Muscle of arm (tissue), 14 donors: ENCODE measurements at places on chromosomes 6 and 20. TPM values are rescaled to one million over a fixed set of nuclear protein-coding genes. Genes with fewer than 3 reads are reported as not detected.
A peak's percentile ranks its signal among the peaks of the same experiment; 100 is the strongest.

- no peak for DNase-seq
Observed at GRCh38 chr6:119446609-119447008, 97.0 kb upstream of the MAN1A1 start.

DNA sequence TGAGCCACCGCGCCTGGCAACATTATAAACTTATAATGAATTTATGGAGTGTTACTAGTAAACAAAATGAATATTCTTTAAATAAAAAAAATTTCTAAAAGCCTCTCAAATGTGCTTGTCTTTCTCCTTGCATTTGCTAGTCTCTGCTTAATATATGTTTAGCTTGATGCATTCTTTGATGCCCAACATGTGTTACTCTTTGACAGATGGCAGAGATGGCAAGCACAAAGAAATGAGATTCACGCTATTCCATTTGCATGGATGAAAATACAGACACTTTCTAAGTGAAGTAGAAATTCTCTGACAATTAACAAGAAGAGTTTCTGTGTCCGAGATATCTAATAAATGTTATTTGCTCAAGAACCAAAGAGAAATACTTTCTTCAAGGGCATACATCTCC lies 30.1 kb downstream of the DCDC2 start:
- no peak for DNase-seq

The SIRPB1 gene
- 1.1 TPM for polyA plus RNA-seq

- DNase-seq: no peak
Observed at GRCh38 chr6:44171899-44172546, 13.4 kb downstream of the CAPN11 start.

- DNase-seq: no peak
Observed at GRCh38 chr6:31940256-31940664, 5.6 kb upstream of the CFB start.

GRCh38 chr6:6749702-6750491 lies 161.4 kb downstream of the LY86 start:
- DNase-seq: no peak

- DNase-seq: no peak
Observed at GRCh38 chr6:31214516-31214915, 44.0 kb upstream of the POU5F1 start.

DNA sequence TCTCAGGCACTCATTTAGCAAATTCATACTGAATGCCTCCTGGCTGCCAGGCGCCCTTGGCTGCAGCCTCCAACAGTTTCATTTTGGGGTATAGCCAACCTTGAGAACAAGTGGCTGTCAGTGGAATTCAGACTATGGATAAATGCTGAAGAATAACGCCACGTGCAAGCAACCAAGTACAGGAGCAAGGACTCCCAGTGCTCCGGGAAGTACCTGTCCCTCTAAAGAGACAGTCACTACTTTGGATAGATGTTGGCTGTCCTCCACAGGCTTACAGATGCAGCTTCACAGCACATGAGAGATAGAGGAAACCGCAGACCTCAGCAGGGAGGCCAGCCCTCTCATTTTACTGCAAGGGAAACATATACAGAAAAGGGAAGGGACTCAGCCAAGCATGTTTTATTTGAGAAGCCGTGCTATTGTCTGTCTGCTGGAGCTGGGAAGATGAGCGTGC lies 658.2 kb downstream of the PTPRT start:
- peak; percentile 17 for DNase-seq

DNA sequence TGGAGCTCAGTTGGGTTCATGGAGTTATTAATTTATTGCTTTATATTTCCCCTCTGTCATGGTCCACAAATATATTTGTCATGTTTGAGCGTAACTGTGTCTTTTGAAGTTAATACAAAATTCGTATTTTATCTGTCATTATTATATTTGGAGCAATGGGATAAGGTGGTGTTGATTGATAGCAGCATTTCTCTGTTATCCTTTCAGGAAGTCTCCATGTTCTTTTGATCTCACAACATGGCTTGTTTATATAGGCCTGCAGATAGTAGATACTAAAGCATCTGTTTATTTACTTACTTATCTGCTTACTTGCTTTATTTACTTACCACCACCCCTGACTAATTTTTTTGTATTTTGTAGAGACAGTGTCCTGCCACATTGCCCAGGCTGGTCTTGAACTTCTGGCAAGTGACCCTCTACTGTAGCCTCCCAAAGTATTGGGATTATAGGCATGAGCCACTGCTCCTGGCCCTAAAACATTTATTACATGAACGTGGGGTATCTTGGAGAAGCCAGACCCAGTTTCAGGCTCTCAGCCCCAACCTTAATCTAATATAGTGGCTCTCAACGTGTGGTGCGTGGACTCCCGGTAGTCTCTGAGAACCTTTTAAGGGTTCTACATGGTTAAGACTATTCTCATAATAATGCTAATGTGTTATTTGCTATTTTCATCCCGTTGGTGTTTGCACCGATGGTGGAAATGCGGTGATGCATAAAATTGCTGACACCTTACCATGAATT lies 104.2 kb downstream of the NCOA3 start:
- no peak for DNase-seq

DNA sequence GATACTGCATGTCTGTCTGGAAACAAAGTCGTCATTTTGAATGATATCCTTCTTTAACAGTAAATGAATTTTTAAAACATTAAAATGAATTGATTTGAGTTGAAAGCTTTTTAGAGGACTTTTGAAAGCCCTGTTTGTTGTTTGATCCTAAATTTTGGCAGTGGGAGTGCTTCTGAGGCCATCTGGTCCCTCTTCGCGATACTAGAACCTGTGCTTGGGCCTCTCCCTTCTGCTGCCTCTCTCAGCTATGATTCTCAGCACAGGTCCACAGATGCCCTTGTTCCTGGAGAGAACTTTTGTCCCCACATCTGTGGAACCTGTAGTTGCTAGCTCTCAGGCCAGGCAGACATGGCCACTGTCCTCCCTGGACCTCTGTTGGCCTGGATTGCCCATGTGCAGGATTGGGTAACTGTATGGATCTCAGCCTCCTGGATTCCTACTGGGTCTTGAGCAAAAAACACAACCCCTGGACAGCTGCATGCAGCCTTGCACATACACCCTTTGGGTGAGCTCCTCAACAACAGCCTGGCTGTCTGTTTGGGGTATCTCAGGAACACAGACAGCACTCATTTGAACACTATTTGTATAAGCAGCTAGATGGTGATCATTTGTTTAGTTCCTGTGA lies 21.9 kb downstream of the UST start:
- no peak for DNase-seq

DNA sequence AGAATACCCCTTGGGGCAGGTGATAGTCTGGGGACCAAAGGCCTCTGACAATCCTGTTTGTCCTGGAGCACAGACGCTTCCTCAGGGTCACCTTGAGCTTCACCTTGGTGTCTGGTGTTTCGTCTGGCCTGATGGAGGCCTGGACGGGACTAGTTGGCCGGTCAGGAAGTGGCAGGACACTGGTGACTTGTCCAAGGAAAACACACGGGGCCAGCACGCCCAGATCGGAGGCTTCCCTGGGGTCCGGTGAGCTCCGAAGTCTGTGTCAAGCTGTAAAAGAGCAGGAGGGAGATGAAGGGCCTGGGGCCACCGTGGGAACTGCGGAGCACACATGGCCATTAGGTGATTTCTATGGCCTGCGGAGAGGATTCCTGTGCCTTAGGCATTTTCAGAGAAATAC lies 67.9 kb downstream of the SMOC2 start:
- DNase-seq: no peak

The NUDT3 gene
- 17.6 TPM for polyA plus RNA-seq

GRCh38 chr6:138509371-138509770 lies 10.1 kb upstream of the NHSL1 start:
- no peak for DNase-seq

The AK9 gene
- polyA plus RNA-seq: 7.7 TPM

DNA sequence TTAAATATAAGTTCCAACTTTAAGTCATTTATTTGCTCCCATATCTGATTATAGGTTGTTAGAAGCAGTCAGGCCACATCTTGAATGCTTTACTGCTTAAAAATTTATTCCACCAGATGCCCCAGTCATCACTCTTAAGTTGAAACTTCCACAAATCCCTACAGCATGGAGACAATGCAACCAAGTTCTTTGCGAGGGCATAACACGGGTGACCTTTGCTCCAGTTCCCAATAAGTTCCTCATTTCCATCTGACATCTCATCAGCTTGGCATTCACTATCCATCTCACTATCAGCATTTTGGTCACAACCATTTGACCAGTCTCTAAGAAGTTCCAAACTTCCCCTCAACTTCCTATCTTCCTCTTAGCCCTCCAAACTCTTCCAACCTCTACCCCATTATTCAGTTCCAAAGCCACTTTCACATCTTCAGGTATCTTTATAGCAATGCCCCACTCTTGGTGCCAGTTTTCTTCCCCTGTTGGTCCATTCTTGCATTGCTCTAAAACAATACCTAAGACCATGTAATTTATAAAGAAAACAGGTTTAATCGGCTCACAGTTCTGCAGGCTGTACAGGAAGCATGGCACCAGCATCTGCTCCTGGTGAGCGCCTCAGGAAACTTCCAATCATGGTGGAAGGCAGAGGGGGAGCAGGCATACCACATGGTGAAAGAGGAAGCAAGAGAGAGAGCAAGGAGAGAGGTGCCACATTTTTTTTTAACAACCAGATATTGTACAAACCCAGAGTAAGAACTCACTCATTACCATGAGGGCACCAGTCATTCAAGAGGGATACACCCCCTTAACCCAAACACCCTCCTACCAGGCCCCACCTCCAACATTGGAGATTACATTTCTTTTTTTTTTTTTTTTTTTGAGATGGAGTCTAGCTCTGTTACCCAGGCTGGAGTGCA lies 15.9 kb upstream of the ITPR3 start:
- no peak for DNase-seq

The MUCL3 gene
- polyA plus RNA-seq: not detected

The C2 gene
- polyA plus RNA-seq: 6.1 TPM

- no peak for DNase-seq
Observed at GRCh38 chr6:42158011-42158410, 15.2 kb upstream of the GUCA1A start.

- no peak for DNase-seq
Observed at GRCh38 chr6:164035900-164036485, 621.5 kb downstream of the QKI start.

The TMEM74B gene
- polyA plus RNA-seq: 3.0 TPM

DNA sequence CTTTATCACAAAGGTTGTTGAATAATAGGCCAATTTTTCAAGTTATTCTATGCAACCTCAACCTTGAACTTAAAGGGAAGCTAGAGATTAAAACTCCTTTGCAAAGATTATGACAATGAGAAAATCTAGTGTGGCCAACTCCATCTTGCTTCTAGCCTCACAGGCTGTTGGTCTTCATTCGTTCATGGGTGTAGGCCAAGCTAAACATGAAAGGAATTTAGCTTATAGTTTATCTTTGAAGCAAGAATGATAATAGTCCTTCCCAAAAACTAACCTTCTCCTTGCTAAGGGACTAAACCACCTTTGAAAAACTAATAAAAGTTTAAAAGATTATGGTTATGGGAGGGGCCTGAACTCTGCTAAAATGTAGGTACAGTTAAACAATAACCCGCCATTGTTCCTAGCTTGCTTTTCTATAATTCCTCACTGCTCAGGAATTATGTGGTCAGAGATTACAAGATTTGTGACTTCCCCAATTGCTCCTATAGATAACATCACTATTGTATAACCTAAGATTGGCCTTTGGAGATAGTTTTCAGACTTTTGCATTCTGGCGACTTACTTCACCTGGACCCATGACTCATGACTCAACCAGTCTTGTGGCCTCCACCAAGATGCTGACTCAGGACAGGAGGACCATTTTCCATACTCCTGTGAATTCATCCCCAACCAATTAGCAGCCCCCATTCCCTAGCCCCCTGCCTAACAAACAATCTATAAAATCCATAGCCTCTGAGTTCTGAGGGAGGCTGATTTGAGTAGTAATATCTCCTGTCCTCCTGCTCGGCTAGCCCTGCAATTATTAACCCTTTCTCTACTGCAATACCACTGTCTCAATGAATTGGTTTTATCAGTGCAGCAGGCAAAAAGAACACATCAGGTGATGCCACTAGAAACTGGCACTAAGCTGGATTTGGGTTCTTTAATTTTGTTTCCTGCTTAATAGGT lies 154.5 kb downstream of the CD83 start:
- no peak for DNase-seq

DNA sequence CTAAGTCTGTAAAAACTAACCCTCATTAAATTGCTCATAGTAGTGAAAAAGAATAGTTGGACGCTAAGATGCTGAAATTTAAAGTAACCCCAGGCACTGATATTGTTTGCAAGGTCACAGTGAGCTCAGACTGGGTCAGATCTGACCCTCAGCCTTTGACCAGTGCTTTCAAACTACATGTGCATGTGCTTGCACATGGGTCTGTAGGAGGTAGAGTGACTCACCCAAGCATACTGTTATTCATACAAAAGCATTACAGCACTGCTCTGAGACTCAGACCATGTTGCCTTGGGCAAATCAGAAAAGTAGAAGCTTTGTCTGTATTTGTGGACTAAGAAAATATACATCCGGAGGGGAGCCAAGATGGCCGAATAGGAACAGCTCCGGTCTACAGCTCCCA lies 326.4 kb upstream of the MARCKS start:
- no peak for DNase-seq

DNA sequence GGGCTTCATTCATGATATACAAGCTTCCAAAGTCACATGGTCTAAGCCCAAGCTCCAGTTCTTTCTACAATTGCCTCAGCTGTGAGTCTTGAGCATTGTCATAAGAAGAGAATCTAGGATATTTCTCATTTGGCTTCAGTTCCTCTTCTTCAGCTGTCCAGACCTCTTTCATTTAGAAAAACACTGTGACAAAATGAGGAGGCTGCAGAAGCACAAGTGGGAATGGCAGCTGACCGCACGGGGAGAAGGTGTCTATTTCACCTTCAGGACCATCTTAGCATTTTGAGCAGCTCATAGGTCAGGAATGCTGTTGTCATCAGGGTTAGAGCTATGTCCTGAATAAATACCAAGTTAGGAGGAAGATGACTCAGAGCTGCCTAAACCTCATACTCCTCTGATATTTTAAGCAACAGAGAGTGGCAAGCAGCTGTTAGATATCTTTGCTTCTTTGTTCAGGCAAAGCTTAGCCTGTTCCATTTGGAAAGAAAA lies 390.1 kb upstream of the CITED2 start:
- DNase-seq: peak; percentile 76

DNA sequence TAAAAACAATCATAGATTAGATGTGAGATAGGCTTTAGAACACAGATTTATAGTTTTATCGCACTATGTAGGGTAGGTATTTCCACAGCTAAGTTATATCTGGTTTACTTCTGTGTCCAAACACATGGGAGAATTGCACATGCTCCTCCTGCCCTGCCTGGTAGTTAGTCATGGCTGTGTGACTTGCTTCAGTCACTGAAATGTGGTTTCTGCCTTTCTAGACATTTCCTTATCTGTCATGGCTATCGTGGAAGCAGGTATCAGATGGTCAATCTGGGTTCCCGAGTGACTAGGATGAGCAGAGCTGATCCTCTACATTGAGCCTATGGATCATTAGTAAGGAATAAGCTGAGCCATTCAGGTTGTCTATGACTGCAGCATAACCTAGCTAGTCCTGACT lies 117.8 kb upstream of the GMDS start:
- DNase-seq: no peak

The FABP7 gene
- 0.60 TPM for polyA plus RNA-seq

DNA sequence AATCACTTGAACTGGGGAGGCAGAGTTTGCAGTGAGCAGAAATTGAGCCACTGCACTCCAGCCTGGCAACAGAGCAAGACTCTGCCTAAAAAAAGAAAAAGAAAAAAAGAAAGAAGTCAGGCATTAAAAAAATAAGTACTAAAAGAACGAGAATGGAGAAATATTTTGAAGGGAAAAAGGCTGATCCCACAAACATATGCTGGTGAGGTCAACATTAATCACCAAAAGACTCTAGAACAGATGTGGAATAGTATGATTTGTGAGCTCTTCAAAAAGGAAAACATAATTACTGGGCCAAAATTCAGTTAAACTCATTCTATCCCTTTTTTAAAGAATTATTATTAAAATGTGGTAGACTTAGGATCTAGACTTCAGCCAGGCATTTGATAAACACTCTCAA lies 61.2 kb upstream of the NRSN1 start:
- DNase-seq: no peak
